Islet precursor cell (in vitro differentiated cells): ENCODE measurements at places on chromosomes 7 and 10.

- no peak for DNase-seq
Observed at GRCh38 chr10:15320522-15321203, 50.4 kb downstream of the FAM171A1 start.

GRCh38 chr7:373818-374705 lies 84.1 kb downstream of the FOXL3 start:
- DNase-seq: peak; percentile 45

DNA sequence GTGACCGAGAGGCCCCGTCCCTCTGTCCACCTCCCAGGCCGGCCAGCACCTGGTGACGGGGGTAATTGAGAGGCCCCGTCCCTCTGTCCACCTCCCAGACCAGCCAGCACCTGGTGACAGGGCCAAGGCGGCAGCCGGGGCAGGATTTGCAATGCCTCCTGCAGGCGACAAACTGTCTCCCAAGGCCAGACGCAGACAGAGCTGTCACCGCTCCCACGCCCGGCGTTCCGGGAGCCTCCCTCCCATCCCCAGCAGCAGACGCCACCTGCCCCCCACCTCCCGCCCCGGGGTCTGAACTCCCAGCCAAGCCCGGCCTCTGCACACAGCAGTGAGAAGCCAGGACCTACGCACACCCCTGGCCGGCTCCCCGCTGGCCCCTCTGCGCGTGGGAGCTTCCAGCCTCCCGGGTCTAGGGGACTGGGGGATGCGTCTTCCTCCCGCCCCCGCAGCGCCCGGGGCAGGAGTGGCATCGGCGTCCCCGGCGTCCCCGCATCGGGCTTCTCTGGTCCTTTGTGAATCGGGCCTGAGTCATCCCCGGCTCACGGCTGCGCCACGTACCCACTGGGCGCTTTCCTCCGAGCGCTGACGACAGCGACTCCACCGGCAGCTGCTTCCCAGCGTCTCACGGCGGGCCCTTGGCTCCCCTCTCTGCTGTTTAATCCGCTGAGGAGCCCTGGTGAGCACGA lies 95.1 kb upstream of the DIP2C start:
- DNase-seq: peak; percentile 93

DNA sequence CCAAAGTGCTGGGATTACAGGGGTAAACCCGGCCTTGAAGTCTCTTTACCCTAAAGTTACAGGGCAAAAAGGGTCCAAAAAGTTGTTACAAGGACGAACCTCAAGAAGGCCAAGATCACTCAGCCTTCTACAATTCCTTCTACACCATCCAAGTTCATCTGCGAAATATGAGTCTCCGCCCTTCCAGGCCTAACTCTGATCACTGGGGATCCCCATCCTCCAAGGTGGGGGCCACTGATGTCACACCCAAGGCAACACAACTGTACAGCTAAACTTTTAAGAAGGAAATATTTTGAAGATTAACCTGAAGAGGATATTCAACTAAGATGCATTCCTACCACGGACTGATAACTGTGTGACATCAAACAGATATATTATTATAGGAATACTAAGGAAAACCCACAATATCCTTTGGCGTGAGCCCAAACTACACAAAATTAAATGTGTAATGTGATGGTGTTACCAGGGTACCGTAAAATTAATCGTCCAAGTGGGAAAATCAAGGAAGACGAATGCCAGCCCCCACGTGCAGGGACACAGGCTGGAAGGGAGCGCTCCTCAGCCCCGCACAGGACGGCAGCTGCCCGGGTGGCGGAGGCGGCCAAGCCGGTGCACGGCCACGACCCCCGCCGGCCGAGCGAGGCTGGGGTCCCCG lies 1.0 kb downstream of the PAXIP1 start:
- DNase-seq: no peak

DNA sequence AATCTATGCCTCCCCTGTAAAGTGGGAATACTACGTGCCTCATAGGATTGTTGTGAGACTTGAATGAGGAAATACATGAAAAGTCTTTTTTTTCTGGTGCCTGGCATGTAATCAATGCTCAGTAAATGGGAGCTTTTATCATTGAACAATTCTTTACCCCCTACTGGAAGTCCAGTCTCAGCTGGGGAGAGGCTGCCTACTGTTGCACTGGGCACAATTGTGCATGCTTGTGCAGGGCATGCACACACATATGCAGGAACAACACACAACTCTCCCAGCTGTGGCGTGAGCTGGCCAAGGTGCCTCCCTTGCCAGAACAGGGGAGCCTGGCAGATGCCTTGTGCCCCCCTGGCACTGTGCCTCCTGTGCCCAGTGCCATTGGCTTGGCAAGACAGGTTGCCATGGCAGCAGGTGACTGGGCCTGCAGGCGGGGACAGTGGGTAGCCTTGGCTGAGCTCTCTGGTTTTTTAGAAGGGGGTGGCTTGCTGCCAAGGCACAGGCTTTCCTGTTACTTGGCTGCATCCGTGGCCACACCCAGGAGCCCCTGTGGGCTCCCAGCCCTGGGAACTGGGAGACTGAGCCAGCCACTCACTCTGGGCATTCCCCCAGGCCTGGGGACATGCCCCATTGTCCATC lies 16.1 kb upstream of the PALD1 start:
- no peak for DNase-seq

DNA sequence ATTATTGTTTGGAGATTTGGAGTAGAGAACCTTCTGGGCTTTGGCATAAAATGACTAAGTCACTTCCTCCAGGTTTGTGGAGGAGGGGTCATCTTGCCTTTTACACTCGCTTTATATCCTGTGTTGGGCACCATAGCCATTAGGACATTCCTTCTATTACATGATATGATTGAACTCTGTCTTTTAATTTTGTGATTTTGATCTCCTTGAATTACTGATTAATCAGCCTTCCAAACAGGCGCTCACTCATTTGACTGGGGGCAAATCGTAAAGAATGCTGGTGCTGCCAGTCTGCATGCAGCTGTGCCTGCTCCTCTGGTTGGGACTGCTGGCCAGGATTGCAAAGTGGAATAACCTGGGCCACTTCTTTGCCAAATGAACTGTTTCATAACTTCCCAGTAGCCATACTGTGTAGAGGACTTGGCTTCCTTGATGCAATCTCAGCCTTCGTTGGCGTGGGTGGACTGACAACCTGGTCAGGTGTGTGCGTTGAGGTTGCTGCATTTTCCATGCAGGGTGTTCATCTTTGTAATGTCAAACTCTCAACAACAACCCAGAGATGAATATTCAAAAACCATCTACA lies 65.9 kb upstream of the RAB11FIP2 start:
- DNase-seq: no peak
